ENCODE measurements at places on chromosomes 2 and 18. TPM values are rescaled to one million over a fixed set of nuclear protein-coding genes. Genes with fewer than 3 reads are reported as not detected.

GRCh38 chr2:64111426-64111825 lies 32.8 kb downstream of the PELI1 start:
- H3K4me1 ChIP-seq: no peaks in the 10 kb centered on the region
- no peak overlapping the region for H3K4me3 ChIP-seq
- H3K27ac ChIP-seq: no peak overlapping the region
- DNase-seq: no peak

- H3K4me1 ChIP-seq: no peaks in the 10 kb centered on the region
- H3K27me3 ChIP-seq: no peaks in the 10 kb centered on the region
- no peak for DNase-seq
- H3K27ac ChIP-seq: no peak overlapping the region
- peaks cover 17% of the 10 kb centered on the region for H3K36me3 ChIP-seq
- H3K4me3 ChIP-seq: no peak overlapping the region
Measured at GRCh38 chr2:46901611-46902010, 14.0 kb downstream of the MCFD2 start.

DNA sequence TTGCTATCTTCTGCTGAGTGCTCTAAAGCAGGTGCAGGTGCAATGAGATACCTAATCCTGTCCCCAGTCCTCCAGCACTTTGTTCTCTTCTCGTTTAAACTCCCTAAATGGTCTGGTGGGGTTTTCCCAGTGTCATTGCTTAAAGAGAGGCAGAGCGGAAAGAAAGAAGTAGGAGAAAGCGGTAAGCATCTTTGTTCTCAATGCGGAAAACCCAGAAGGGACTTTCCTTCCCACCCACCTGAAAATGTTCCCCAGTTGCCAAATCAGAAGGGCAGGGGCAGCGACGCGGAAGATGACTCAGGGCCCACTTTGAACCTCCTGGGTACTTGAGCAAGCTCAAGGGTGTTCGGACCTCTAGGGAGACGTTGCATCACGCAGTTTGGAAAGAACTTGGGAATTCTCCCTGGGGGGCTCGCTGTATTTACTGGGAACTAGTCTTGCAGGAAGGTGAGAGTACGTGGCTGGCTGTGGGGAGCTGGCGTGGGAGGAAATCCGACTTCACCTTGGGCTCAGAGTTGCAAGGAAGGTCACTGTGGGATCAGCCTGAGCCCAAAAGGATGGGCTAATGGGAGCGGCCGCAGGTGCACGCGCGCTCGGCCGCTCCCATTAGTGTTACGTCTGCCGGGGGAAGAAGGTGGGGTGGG lies 589 bp upstream of the SGPP2 start:
- no peak for DNase-seq
- H3K27me3 ChIP-seq: peaks cover 8% of the 10 kb centered on the region
- H3K4me3 ChIP-seq: no peak overlapping the region
- peaks cover 4% of the 10 kb centered on the region for H3K4me1 ChIP-seq
- H3K27ac ChIP-seq: no peak overlapping the region
- no peaks in the 10 kb centered on the region for H3K36me3 ChIP-seq

GRCh38 chr18:46301571-46301970 lies 197.4 kb downstream of the HAUS1 start:
- H3K27me3 ChIP-seq: no peaks in the 10 kb centered on the region
- no peak for DNase-seq
- H3K4me3 ChIP-seq: no peak overlapping the region
- no peaks in the 10 kb centered on the region for H3K36me3 ChIP-seq
- no peak overlapping the region for H3K27ac ChIP-seq
- H3K4me1 ChIP-seq: peaks cover 11% of the 10 kb centered on the region

DNA sequence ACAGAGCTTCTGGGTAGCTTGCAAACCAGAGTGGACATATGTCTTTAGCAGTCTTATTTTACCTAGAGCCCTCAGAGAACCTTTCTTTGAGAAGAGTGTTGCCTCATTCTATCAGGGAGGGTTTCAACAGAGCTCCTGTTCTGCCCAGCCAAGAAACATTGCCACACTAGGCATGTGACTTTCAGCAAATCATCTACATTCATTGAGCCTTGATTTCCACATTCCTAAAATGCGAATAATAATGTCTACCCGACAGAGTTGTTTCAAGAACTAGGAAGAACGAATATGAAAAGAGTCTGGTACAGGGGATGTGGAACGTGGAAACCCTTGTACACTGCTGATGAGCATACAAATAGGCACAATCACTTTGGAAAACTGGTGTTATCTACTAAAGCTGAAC lies 7.8 kb upstream of the PRKAG3 start:
- H3K36me3 ChIP-seq: no peaks in the 10 kb centered on the region
- no peaks in the 10 kb centered on the region for H3K27me3 ChIP-seq
- no peak overlapping the region for H3K4me3 ChIP-seq

GRCh38 chr2:219758907-219759680 lies 131.7 kb downstream of the SLC4A3 start:
- H3K27ac ChIP-seq: no peak overlapping the region
- no peak overlapping the region for H3K4me3 ChIP-seq
- H3K36me3 ChIP-seq: no peaks in the 10 kb centered on the region
- no peaks in the 10 kb centered on the region for H3K27me3 ChIP-seq
- no peak for DNase-seq

GRCh38 chr2:7467782-7468447 lies 550.7 kb downstream of the RNF144A start:
- DNase-seq: no peak
- peaks cover 8% of the 10 kb centered on the region for H3K4me1 ChIP-seq
- H3K27ac ChIP-seq: peak overlapping the region; percentile 75
- H3K36me3 ChIP-seq: no peaks in the 10 kb centered on the region

GRCh38 chr2:231795525-231796327 lies 9.5 kb downstream of the COPS7B start:
- H3K4me1 ChIP-seq: no peaks in the 10 kb centered on the region
- no peak for DNase-seq
- H3K4me3 ChIP-seq: no peak overlapping the region
- no peaks in the 10 kb centered on the region for H3K27me3 ChIP-seq

DNA sequence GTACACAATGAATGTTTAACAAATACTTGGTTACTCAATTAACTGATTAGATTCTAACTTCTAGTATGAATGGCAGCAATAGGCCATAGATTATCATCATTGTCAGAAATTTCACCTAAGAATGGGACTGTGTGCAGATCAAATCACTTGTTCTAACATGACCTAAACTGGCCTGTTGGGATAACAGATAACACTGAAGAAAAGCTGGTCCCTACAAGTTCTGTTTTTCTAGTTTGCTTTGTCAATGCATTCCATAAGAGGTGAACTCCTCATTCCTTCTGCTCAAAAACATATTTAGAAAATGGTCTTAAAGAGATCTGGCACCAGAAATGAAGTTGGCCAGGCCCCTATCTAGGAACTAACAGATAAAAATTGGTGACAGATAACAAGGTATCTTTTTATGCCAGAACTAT lies 175.4 kb downstream of the THADA start:
- H3K27me3 ChIP-seq: no peaks in the 10 kb centered on the region
- no peak overlapping the region for H3K4me3 ChIP-seq
- no peak for DNase-seq
- H3K36me3 ChIP-seq: no peaks in the 10 kb centered on the region

GRCh38 chr18:6004683-6005082 lies 109.4 kb upstream of the TMEM200C start:
- H3K27ac ChIP-seq: no peak overlapping the region
- DNase-seq: no peak
- no peaks in the 10 kb centered on the region for H3K36me3 ChIP-seq
- H3K27me3 ChIP-seq: no peaks in the 10 kb centered on the region

DNA sequence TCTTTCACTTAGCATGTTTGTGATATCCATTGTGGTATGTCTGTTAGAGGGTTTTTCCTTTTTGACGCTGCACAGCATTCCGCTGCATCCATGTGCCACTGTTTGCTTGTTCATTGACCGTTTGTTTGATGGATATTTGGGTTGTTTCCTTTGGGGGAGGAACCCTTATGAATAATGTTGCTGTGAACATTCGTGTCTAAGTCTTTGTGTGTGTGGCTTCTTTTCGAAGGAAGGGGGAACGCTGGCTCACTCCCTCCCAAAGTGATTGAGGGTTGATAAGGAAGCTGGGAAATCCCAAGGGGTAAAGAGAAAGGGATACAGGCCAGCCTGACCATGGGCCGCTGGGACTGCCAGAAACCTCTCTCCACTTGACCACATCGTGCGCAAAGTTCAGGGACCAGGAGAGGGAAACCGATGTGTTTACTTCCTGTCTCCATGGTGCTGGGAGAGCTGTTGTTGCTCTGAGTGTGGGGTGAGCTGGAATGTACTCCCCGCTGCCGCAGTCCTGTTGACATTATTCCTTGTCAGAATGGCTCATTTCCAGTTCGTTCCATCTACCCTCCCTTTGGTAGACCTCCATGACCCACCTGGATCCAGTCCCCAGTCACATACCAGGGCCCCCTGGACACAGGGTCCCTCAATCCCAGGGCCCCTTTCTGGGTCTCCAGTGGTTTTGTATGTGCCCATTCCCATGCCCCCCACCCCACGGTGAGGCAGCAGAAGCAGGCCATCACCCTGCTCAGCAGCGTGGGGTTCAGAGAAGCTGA lies 39.6 kb downstream of the HS1BP3 start:
- no peaks in the 10 kb centered on the region for H3K4me1 ChIP-seq
- no peaks in the 10 kb centered on the region for H3K36me3 ChIP-seq
- H3K4me3 ChIP-seq: no peak overlapping the region

DNA sequence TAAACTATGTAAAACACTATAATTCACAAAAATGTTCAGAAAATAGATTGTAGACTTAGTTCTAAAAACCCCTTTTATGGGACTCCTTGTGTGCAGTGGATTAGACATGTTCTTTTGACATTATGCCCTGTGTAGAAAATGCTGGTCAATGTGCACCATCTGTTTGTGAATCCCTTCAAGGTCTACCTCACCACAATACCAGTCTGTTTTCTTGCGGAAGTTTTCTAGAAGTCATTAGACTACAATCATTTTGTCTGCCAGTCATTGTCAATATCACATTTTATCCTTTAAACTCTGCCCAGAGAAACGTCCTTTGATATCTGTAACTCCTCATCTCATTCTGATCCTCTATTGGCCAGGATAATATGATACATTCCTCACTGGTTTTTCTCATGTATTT lies 7.8 kb downstream of the ITGA4 start:
- no peak for DNase-seq
- H3K4me1 ChIP-seq: peaks cover 14% of the 10 kb centered on the region

- H3K27ac ChIP-seq: no peak overlapping the region
- no peak for DNase-seq
- H3K4me1 ChIP-seq: no peaks in the 10 kb centered on the region
- H3K27me3 ChIP-seq: no peaks in the 10 kb centered on the region
- H3K4me3 ChIP-seq: no peak overlapping the region
Measured at GRCh38 chr2:105691947-105692390, 52.7 kb upstream of the NCK2 start.

DNA sequence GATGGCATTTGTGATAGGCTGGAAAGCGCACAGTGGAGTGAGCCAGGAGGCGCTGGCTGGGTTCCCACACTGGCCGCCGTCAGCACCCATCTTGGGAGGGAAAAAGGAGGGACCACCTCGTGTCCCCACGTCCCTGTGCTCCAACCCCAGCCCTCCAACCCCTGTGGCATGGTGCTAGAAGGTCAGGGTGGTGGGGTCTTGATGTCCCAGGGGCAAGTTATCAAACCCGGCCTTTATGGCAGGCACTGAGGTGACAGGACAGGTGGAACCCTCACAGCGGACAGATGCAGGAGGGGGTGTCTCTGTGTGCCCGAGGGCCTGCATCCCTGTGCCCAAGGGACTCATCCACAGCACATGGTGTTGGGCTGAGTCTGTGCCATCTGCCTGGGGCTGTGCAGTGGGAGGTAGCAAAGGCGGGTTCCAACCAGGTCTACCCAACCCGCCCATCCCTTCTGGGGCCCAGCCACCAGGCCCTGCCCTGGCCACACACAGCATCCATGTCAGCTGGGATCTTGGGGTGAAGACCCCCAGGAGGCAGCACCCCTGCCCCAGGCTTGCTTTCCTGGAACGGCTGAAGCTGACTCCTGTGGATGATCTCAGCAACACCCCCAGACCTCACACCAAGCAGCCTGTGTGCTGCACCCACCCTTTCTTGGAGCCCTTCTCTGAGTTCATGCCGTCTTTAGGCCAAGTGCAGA lies 246.1 kb downstream of the NDUFA10 start:
- no peak overlapping the region for H3K27ac ChIP-seq
- no peak for DNase-seq
- no peaks in the 10 kb centered on the region for H3K4me1 ChIP-seq
- H3K27me3 ChIP-seq: no peaks in the 10 kb centered on the region
- no peaks in the 10 kb centered on the region for H3K36me3 ChIP-seq

DNA sequence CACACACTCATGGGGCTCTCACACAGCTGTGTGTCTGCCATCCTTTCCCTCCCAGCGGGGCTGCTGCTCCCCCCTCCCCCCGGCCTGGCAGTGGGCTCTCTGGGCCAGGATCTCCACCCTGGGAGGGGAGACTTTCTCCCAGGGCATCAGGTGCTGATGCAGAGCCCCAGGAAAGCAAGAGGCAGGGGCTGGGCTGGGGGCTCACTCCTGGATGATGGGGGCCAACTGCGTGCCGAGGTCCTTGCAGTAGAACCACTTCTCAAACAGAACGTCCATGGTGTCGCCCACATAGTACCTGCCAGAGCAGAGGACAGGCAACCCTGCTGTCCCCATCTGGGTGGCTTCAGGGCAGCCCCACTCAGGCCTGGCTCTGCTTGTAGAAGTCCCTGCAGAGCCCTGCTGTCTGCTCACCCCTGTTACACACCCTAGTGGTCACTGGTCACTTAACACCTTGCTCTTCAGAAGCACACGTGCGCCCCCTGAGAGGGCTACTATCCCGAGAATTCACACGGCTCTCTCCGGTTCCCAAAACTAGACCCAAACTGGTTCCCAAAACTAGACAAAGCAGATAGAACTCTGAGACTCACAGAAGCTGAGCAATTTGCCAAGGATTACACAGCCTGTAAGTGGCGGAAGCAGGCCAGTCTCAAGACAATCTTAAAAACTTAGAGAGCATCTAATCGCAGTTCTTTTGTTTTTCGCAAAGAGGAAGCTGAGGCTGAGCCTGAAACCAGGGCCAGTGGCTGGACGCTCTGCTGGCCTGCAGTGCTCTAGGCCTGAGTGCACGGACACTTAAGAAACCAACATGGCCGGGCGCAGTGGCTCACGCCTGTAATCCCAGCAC lies 6.6 kb upstream of the OXER1 start:
- H3K4me3 ChIP-seq: no peak overlapping the region
- H3K27ac ChIP-seq: no peak overlapping the region
- no peaks in the 10 kb centered on the region for H3K4me1 ChIP-seq
- no peaks in the 10 kb centered on the region for H3K36me3 ChIP-seq
- H3K27me3 ChIP-seq: no peaks in the 10 kb centered on the region

- no peaks in the 10 kb centered on the region for H3K27me3 ChIP-seq
- no peak overlapping the region for H3K4me3 ChIP-seq
- no peak overlapping the region for H3K27ac ChIP-seq
- no peaks in the 10 kb centered on the region for H3K36me3 ChIP-seq
- H3K4me1 ChIP-seq: no peaks in the 10 kb centered on the region
Measured at GRCh38 chr2:81876624-81877023, 1572.1 kb upstream of the LRRTM1 start.

GRCh38 chr2:29841386-29842004 lies 79.9 kb downstream of the ALK start:
- no peaks in the 10 kb centered on the region for H3K4me1 ChIP-seq
- DNase-seq: no peak
- no peak overlapping the region for H3K27ac ChIP-seq

The SIX2 gene
- not detected for total RNA-seq

The FANCL gene
- 6.8 TPM for total RNA-seq

The FAM237A gene
- not detected for total RNA-seq

The ERICH2 gene
- not detected for total RNA-seq

The LAMA1 gene
- total RNA-seq: not detected

The VIT gene
- total RNA-seq: 1.7 TPM

The CACNB4 gene
- 0.93 TPM for total RNA-seq

The IMP4 gene
- total RNA-seq: 80.6 TPM

The MC2R gene
- not detected for total RNA-seq

The RAB27B gene
- total RNA-seq: 24.0 TPM

Data from natural killer cell (primary cell).